ENCODE measurements at places on chromosomes 3 and 15.

GRCh38 chr3:18027161-18027939 lies 284.9 kb upstream of the TBC1D5 start:
- H3K4me3 ChIP-seq = no peak overlapping the region
- H3K27me3 ChIP-seq = peaks cover 22% of the 10 kb centered on the region
- H3K27ac ChIP-seq = no peak overlapping the region
- no peak for ATAC-seq
- no peaks in the 10 kb centered on the region for H3K36me3 ChIP-seq

DNA sequence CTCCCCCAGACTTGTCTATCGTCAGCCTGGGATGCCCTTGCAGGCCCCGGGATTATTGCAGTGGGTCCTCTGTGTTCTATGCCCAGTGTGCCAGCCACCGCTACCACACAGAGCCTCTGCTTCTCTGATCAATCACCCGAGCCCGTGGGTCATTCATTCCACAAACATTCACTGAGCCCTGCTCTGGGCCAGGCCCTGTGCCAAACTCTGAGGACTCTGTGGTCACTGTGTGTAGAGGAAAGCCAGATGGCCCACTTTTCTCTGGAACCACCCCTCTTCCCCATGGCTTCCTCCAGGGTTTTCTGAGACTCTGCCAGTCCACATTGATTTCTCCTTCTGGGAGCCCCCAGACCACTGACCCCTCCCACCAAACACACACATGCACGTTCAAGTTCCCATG lies 55.5 kb downstream of the BSN start:
- H3K4me1 ChIP-seq = no peaks in the 10 kb centered on the region
- H3K27me3 ChIP-seq = no peaks in the 10 kb centered on the region
- H3K4me3 ChIP-seq = no peak overlapping the region
- no peak overlapping the region for H3K27ac ChIP-seq

DNA sequence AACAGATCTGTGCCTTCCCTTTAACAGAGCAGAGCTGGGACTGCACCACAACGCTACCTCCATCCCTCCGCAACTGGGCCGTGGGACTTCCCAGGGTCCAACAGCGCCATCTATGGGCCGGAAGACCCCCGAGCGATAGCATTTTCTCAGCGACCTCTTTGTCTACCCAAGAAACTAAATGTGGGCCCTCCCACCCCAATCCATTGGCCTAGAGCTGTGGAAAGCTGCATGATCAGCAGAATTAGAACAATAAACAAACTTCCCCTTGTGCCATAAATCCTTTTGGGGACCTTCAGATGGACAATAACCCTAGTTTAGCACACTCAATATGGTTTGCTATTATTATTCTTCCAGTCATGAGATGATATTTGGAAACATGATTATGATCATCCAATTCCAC lies 74.8 kb upstream of the NTRK3 start:
- H3K27me3 ChIP-seq = peaks cover 22% of the 10 kb centered on the region
- H3K27ac ChIP-seq = no peak overlapping the region
- H3K36me3 ChIP-seq = no peaks in the 10 kb centered on the region
- ATAC-seq = peak; percentile 37
- peaks cover 3% of the 10 kb centered on the region for H3K4me1 ChIP-seq

DNA sequence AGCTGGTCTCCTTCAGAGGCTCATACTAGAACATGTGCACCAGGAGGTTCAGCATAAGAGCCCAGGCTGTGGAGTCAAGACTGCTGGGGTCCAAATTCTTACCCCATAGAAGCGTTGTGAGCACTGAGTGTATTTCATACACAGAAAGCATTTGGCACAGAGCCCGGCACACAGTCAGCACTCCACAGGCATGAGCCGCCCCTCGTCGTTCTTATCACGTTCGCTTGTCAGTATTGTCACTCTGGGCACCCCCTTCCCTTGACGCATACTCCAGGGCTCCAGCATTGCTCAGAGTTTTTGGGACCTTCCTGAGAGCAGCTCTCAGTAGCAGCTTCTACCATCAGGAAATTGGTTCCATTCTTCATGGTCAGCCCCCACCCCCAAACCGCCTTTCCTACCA lies 25.2 kb downstream of the CORO2B start:
- no peaks in the 10 kb centered on the region for H3K4me1 ChIP-seq
- no peak overlapping the region for H3K4me3 ChIP-seq
- no peak for ATAC-seq
- H3K27ac ChIP-seq = no peak overlapping the region

DNA sequence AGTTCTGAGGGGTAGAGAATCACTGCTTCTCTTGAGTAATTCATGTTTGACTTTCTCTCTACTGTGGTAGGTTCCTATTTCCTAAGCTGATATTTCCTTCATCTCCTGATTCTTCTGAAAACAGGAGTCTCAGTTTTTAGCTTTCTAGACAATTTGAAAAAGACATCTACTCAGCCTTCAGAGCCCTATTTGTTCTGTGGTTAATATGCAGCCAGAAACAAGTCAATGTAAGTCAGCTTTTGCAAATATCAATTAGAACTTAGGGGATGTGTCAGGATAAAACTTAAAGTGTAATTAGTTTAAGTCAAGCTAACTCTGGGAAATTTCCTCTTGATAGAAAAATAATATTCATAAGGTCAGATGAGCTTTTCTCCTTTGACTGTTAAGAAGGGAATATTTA lies 21.7 kb upstream of the HACD2 start:
- no peak overlapping the region for H3K27ac ChIP-seq
- H3K4me1 ChIP-seq = peaks cover 14% of the 10 kb centered on the region
- ATAC-seq = no peak
- no peak overlapping the region for H3K4me3 ChIP-seq
- H3K36me3 ChIP-seq = peaks cover 4% of the 10 kb centered on the region

- no peak overlapping the region for H3K4me3 ChIP-seq
- H3K27me3 ChIP-seq = no peaks in the 10 kb centered on the region
- H3K27ac ChIP-seq = no peak overlapping the region
- H3K4me1 ChIP-seq = no peaks in the 10 kb centered on the region
- H3K36me3 ChIP-seq = no peaks in the 10 kb centered on the region
- ATAC-seq = peak; percentile 28
Observed at GRCh38 chr3:151034303-151034702, 51.2 kb upstream of the MED12L start.

GRCh38 chr15:35244227-35244626 lies 159.1 kb upstream of the NANOGP8 start:
- no peak for ATAC-seq
- H3K27ac ChIP-seq = no peak overlapping the region
- H3K4me1 ChIP-seq = no peaks in the 10 kb centered on the region
- H3K4me3 ChIP-seq = no peak overlapping the region
- no peaks in the 10 kb centered on the region for H3K36me3 ChIP-seq
- no peaks in the 10 kb centered on the region for H3K27me3 ChIP-seq
